ENCODE measurements at places on chromosomes 7 and 10.

GRCh38 chr7:90401989-90402388, 1.3 kb upstream of the CLDN12 start:
- no peak for DNase-seq

GRCh38 chr10:87696922-87697745, 37.5 kb downstream of the PAPSS2 start:
- no peak for DNase-seq

GRCh38 chr10:79078367-79079053, 9.7 kb downstream of the ZMIZ1 start:
- DNase-seq = no peak

DNA sequence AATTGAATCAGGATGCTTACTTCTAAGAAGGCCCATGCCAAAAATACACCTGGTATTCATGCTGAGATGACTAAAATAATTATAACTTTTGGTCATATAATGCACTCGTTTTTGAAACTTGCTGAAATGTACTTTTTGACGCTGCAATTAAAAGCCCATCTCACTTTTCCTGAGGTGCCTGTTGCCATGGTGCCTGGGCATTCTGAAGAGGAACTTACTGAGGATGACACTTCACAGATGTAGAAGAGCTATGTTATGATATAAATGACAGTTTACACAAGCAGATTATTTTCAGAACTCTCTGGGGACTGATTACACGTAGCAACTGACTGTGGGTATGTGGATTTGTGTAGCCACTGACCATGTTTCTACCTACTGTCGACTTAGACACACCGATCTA, 182.4 kb downstream of the TPK1 start:
- DNase-seq = no peak

GRCh38 chr7:26663874-26664273, 200.5 kb downstream of the SKAP2 start:
- no peak for DNase-seq

GRCh38 chr10:43386549-43386948, 15.1 kb downstream of the FXYD4 start:
- DNase-seq = no peak

GRCh38 chr10:113274176-113274829, 278.6 kb upstream of the HABP2 start:
- DNase-seq = no peak
